ENCODE measurements at places on chromosomes 5 and 9. TPM values are rescaled to one million over a fixed set of nuclear protein-coding genes. Genes with fewer than 3 reads are reported as not detected.

Gene SLC27A6
- not detected for polyA plus RNA-seq

DNA sequence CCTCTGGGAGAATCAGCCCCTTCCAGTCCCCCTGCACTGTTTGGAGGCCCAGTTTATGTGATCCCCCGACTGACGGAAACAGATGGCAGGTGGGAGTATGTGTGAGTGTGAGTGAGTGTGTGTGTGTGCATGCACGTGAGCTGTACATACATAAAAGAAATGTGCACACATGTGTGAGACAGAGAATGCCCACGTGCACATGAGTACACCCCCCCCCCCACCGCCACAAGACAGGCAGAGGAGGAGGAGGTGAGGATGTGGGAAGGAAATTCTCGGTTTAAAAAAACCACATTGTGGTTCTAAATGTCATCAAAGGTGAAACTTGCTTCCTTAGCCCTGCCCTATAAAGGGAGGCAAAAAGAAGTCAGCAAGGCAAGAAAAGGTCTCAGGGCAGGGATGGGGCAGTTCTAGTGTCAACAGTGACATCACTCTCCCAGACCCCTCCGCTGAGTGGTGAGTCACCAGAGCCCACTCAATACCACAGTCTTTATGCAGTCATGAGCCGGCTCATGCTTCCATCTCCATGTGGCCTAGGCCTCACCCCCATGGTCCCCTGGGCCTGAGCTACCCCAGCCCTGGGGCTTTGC is 79.2 kb upstream of the HSPA9 start:
- peak; percentile 81 for DNase-seq

GRCh38 chr9:71073494-71073893 is 47.9 kb downstream of the TRPM3 start:
- no peak for DNase-seq

Gene CDKN2B-AS1
- polyA plus RNA-seq, result 0.11 TPM

GRCh38 chr5:178236679-178237078 is 4.1 kb upstream of the PHYKPL start:
- DNase-seq, result no peak

DNA sequence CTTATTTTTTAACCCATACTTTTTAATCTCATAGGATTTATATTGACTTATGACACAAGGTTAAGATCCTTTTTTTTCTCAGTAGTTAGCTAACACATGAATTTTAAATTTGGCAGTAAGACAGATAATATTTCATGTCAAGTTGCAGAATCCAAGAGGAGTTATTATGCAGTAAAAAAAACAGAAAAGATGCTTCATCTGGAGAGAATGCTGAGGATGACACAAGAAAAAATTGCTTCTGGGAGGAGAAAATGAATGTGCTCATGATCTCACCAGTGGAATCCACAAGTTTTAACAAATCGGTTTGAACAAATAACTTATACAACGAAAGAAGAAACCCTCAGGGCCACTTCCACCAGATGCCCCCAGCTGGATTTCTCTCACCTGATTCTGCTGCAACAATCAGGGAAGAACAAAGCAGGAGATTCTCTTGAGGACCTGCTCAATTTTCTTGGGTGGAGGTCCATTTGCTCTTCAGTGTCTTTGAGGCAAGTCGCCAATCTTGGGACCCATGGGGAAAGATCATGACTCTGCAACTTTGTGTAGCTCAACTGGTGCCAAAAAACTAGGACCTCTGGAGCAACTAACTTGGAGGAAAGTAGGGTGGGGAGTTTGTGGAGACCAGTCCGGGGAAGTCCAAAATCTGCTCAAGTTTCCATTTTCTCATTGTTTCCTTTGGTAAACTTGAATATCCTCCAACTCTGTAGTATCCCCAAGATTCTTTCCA is 50.5 kb upstream of the TNFSF15 start:
- DNase-seq, result no peak

GRCh38 chr5:178496642-178497041 is 93.6 kb downstream of the COL23A1 start:
- no peak for DNase-seq

Data from CD4-positive, alpha-beta memory T cell (primary cell).